Naive thymus-derived CD4-positive, alpha-beta T cell (primary cell): ENCODE measurements at places on chromosomes 7 and 10. TPM values are rescaled to one million over a fixed set of nuclear protein-coding genes. Genes with fewer than 3 reads are reported as not detected.

The SPDYE16 gene
- total RNA-seq: 0.88 TPM

The AKR1C2 gene
- total RNA-seq: not detected

The GBX1 gene
- total RNA-seq: not detected

The ACSL5 gene
- total RNA-seq: 30.3 TPM

The STEAP1B gene
- total RNA-seq: not detected

The KNDC1 gene
- not detected for total RNA-seq

The CEP55 gene
- not detected for total RNA-seq

The ZMIZ2 gene
- total RNA-seq: 108 TPM

The FGFBP3 gene
- total RNA-seq: 6.5 TPM

The SRPK2 gene
- total RNA-seq: 45.8 TPM

The ANKRD7 gene
- total RNA-seq: not detected

The SUN3 gene
- total RNA-seq: not detected

The EPO gene
- total RNA-seq: not detected

The LRRN3 gene
- 216 and 227 TPM in 2 replicates for total RNA-seq

The SH2D4B gene
- total RNA-seq: 0.51 TPM

GRCh38 chr7:105036217-105037168 lies 22.5 kb downstream of the KMT2E start:
- DNase-seq: no peak

GRCh38 chr7:48084727-48085432 lies 4.2 kb upstream of the UPP1 start:
- DNase-seq: no peak

- no peak for DNase-seq
These were observed 40.6 kb upstream of the VKORC1L1 start for GRCh38 chr7:65832281-65832680.

DNA sequence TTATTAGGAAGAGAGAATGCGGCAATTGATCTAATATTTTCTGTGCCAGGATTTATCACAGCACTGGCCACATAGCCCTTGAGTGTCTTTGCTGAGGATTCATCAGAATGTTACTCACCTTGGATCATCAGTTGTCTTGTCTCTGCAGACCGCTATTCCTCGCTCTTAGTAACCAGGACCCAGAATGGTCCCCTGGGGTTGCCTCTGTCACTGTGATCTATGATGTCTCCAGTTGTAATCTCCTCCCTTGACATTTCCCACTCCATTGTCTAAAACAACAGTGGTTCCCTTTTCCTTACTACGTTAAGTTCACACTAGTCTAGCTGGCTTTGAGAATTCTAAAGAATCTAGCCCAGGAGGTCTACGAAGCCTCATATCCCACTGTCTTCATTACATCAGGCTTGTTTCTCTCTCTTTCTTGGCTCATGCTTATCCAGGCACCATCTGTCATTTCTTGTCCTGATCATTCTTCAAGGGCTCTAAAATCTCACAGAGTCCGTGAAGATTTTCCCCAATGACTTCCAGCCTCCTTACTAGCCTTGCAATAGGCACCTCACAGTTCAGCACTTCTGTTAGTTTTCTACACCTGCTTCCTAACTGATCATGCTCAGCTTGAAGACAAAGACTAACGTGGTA lies 125.8 kb downstream of the CUBN start:
- no peak for DNase-seq

GRCh38 chr10:60382946-60383681 lies 6.6 kb downstream of the ANK3 start:
- DNase-seq: no peak

- no peak for DNase-seq
These were observed 84.6 kb upstream of the LYZL1 start for GRCh38 chr10:29204070-29204800.

DNA sequence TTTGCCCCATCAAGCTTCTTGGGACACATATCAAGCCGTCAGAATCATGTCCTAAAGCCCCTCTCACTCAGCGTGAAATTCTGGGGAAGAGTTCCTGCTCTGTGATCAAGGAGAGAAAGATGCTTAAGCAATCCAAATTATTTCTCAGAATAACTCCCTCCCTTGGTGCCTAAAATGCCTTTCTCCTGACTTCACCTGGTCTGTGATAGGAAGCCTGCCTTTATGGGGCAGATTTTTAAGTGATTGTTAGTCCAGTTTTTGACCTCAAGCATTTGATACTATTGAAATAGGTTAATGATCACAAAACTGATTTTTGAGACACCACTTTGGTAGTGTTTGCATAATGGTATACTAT lies 76.4 kb upstream of the MAGI2 start:
- no peak for DNase-seq

- DNase-seq: no peak
These were observed 112.1 kb downstream of the SGMS1 start for GRCh38 chr10:50511492-50512213.

GRCh38 chr10:16585103-16585502 lies 63.4 kb upstream of the C1QL3 start:
- DNase-seq: no peak

DNA sequence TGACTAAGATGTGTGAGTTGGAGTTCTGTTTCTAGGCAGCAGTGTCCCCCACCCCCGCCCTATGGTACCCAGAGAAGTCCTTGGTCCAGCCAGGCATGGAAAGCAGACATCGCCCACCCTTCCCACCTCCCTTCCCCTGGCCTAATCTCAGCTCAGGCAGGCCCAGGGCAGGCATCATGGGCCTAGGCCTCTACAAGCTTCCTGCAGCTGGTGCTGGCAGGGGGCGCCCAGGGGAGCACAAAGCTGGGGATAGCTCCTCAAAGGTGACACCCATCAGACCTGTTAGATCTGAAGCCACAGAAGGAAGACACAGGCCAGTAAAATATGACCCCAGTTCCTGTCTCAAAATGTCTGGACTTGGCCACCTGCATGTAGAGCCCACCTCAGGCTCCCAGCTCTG lies 18.9 kb upstream of the UNC5B start:
- DNase-seq: no peak

GRCh38 chr10:96217711-96218110 lies 53.7 kb downstream of the BLNK start:
- no peak for DNase-seq

DNA sequence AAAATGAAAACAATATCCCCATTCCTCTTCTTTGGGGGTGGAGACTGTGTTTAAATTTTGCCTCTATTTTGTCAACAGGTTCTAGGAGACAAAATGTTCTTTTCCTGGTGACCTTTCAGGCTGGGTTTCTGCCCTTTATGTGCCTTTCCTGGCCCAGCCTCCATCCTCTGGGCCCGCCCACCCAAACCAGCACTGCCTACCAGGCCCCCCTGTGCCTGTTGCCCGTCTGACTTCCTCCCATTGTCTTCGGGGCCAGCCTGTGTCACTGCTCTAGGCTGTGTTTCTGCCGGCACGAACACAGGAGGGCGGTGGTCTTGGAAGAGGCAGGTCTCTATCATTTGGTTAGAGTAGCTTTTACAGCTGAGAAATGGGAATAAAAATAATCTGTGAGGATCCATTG lies 13.9 kb downstream of the TSPAN14 start:
- DNase-seq: peak; percentile 84

- DNase-seq: no peak
These were observed 112.6 kb downstream of the PRKAG2 start for GRCh38 chr7:151764056-151764920.

- DNase-seq: no peak
These were observed 258.0 kb downstream of the TRIL start for GRCh38 chr7:28700096-28700495.

DNA sequence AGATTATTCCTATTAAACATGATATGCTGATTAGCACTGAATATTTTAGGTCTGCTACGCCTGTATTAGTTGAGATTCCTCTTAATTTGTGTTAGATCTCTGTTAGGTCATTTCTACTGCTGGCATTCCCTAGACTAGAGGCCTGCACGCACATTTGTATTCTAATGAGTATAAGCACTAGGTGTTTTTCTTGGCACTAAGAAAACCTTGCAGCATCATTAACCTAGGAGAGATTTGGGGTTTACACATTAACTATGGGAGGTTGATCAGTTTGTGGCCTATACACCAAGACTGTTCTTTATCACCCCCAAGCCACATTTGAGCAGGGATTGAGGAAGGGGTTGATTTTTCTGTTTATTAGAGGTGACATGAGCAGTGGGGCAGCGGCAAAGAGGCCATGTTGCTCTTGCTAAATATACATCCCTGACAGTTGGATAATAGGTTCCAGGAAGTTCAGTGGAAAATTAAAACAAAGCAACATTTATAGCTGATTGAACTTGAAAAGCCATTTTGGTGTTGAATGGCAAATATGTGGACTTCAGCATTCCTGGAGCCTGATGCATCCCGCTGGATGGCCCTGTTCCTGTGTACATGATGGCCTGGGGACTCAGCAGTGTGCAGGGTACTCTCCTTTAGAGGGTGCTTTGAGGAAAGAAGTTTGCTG lies 65.2 kb downstream of the GBF1 start:
- DNase-seq: no peak

- no peak for DNase-seq
These were observed 64.5 kb upstream of the BTBD16 start for GRCh38 chr10:122206471-122207065.

- no peak for DNase-seq
These were observed 31.5 kb upstream of the RBM20 start for GRCh38 chr10:110612629-110613028.

- DNase-seq: no peak
These were observed 819 bp downstream of the UNCX start for GRCh38 chr7:1233333-1234048.

DNA sequence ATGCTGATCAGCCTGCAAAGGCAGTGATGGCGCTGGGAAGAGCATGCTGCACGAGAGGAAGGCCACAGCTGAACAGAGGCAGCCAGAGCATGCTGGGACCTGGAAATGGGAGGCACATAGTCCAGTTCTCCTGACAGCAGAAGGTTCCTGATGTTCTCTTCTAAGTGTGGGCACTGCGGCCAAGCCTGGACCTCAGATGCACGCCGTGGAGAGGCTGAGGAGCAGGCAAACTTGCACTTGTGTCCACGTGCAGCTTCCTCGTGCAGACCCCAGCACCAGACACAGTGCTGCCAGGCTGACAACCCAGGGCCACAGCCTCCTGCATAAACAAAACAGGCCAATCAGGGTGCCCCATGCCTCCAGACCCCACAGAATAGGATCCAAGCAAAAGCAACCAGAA lies 93.5 kb upstream of the LANCL2 start:
- no peak for DNase-seq

DNA sequence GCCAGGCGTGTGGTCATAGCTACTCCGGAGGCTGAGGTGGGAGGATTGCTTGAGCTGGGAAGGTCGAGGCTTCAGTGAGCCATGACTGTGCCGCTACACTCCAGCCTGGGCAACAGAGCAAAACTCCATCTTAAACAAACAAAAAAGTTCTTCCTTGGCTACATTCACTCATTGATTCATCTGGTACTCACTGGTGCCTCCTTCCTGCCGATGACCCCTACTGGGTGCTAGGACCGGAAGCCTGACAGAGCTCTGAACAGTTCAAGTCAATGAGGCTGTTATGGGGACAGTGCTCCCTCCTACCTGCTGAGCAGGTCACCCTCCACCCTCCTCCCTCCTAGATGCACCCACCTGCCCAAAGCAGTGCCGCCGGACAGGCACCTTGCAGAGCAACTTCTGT lies 4.9 kb downstream of the PCOLCE start:
- no peak for DNase-seq

DNA sequence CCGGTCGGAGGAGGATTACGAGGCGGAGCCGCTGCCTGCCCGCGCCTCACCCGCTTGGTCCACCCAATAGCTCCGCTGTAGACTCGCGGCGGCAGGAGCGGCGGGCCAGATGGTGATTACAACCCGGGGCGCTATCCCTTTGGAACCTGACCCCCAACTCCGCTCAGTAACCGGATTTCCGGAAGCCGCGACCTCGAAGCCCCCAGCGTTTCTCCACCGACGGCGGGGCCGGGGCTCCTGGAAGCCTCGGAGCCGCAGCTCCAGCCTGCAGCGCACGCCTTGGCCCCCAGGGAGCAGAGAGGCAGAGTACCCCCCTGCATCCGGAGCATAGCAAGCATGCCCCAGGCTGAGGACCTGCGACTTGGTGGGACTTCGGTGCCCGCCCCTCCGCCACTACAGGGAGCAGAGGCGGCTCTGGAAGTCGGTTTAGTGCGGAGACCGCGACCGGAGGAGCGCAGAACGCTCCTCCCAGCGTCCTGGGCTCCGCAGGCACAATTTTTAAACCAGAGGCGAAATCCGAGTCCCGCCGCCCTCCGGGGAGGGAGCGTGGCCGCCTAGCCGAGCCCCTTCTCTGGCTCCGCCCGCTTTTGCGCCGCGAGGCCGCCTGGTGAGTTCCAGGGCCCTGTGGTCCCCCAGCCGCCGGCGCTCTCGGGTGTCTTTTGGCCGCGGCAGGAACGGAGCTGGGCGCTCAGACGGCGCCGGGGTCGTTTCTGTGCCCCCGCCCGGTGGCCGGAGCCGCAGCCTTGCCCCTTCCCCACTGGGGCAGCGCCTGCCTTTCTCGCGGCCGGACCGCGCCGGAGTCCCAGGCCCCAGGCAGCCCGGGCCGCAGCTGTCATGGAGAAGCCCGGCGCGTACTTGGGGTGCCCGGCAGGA lies 28.2 kb upstream of the BMS1 start:
- DNase-seq: no peak

DNA sequence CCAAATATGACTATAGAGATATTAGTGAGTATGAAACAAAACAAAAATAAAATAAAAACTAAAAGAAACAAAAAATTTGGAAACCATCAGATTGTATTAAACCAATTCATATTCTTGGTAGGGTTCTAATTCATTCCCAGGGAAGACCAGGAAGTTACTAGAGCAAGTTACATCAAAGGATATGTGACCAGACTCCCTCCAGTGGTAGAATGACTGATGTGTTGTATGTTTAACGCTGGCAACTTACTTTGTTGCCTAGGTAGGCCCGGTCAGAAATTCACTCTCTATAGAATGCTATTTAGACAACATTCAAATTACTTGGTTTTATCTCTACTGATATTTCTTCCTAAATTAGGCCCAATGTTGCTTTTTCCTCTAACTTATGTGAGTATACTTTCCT lies 5.2 kb downstream of the PHYHIPL start:
- no peak for DNase-seq

DNA sequence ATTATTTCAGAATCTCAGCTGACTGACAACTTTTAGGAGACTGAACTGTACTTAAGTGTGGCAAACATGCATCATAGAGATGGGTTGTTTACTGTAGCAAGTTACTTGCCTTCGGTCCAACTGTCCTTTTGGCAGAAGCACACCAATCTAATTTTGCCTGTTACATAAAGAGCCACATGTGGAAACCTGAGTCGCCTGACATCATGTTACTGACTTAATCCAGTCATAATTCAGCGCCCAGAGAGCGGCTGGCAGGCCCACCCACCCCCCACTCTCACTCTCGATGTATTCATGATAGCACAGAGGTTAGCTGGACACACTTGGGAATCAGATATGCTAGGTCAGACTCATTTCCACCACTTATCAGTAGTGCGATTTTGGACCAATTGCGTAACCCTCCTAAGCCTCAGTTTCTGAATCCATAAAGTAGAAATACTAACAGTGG lies 57.3 kb upstream of the CAPZA2 start:
- DNase-seq: no peak
